HFFc6 (cell line): ENCODE measurements at places on chromosomes 5 and 9. TPM values are rescaled to one million over a fixed set of nuclear protein-coding genes. Genes with fewer than 3 reads are reported as not detected.
A peak's percentile ranks its signal among the peaks of the same experiment; 100 is the strongest.

- peaks cover 21% of the 10 kb centered on the region for H3K27me3 ChIP-seq
- no peaks in the 10 kb centered on the region for H3K4me1 ChIP-seq
- no peak overlapping the region for H3K4me3 ChIP-seq
- no peak overlapping the region for H3K27ac ChIP-seq
- DNase-seq: no peak
Observed at GRCh38 chr9:38240051-38240450, 152.5 kb upstream of the ALDH1B1 start.

- no peak overlapping the region for H3K27ac ChIP-seq
- no peaks in the 10 kb centered on the region for H3K36me3 ChIP-seq
- no peak overlapping the region for H3K4me3 ChIP-seq
- no peaks in the 10 kb centered on the region for H3K4me1 ChIP-seq
Observed at GRCh38 chr9:132365986-132366385, 11.2 kb upstream of the SETX start.

GRCh38 chr5:180389252-180390101, 36.3 kb upstream of the GFPT2 start:
- H3K36me3 ChIP-seq: peaks cover 4% of the 10 kb centered on the region; the same call in 1 of the 2 replicates
- no peak for DNase-seq
- H3K4me1 ChIP-seq: no peaks in the 10 kb centered on the region
- no peak overlapping the region for H3K27ac ChIP-seq
- H3K4me3 ChIP-seq: no peak overlapping the region

DNA sequence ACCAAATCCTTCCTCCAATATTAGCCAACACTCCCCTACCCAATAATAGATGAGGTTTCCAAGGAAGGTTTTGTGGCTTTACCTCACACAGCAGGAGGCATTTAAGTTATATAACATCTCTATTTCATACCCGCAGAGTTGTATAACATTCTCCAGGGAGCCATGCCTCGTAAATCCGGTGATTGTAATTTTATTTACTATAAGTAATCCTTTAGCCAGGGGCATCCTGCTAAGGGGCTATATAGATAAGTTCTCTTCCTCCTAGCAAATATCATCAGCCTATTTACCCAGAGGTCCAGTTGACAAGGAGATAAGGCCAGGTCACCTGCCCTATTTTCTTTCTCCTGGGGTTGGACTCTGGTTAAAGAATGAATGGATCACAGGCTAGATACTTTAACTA, 2051.0 kb downstream of the EFNA5 start:
- H3K36me3 ChIP-seq: no peaks in the 10 kb centered on the region
- no peaks in the 10 kb centered on the region for H3K4me1 ChIP-seq
- DNase-seq: no peak
- H3K27ac ChIP-seq: no peak overlapping the region
- H3K27me3 ChIP-seq: no peaks in the 10 kb centered on the region

- H3K4me3 ChIP-seq: no peak overlapping the region
- no peak for DNase-seq
- no peaks in the 10 kb centered on the region for H3K36me3 ChIP-seq
- peaks cover 50% of the 10 kb centered on the region for H3K27me3 ChIP-seq
Observed at GRCh38 chr5:176881816-176882566, 17.2 kb downstream of the HK3 start.

- no peak overlapping the region for H3K4me3 ChIP-seq
- H3K4me1 ChIP-seq: peaks cover 65% of the 10 kb centered on the region
- no peak for DNase-seq
- H3K27ac ChIP-seq: no peak overlapping the region
- H3K27me3 ChIP-seq: no peaks in the 10 kb centered on the region
Observed at GRCh38 chr9:125850106-125850632, 103.0 kb downstream of the PBX3 start.

DNA sequence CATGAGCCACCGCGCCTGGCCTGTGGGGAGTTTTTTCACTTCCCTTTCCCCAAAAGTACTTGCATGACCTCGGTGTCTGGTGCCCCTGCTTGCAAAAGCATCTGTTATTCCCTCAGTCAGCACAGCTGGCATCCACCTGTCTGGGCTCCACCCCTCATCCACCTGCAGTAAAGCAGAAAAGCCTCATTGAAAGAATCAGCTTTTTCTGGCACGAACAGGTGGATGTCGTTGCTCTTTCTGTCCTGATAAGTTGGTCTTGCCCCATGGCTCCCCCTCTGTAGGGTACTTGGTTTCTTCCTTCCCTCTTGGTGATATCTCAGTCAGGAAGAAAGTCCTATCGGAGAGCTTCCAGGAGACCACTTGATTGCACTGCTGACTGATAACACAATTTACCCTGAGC, 37.4 kb downstream of the WWC1 start:
- no peak overlapping the region for H3K27ac ChIP-seq
- no peaks in the 10 kb centered on the region for H3K36me3 ChIP-seq
- H3K4me1 ChIP-seq: peaks cover 55% of the 10 kb centered on the region

- H3K27me3 ChIP-seq: peaks cover 3% of the 10 kb centered on the region
- H3K36me3 ChIP-seq: peaks cover 9% of the 10 kb centered on the region; the same call in 1 of the 2 replicates
- H3K4me1 ChIP-seq: peaks cover 55% of the 10 kb centered on the region
- no peak overlapping the region for H3K4me3 ChIP-seq
- DNase-seq: no peak
Observed at GRCh38 chr9:124254261-124254682, 3.5 kb upstream of the NEK6 start.

DNA sequence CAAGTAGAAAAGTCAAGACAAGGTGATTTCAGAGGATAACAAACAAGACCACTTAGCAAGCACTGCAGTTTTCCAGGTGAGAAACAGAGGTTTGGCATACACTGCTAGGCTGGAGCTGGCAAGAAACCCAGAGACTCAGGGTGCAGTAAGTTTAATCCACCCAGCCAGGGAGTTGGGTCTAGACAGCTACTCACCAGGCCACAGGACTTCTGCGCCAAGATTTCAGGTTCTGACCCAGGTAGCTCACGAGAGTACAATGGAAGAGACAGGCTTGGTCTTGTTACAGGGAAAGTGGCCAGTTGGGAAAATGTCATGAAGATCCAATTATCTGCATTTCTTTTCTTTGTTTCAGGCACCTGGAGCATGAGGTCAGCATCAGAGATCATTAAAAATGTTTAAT, 9.8 kb downstream of the SMIM23 start:
- H3K4me3 ChIP-seq: no peak overlapping the region
- no peaks in the 10 kb centered on the region for H3K4me1 ChIP-seq
- no peak for DNase-seq
- H3K27me3 ChIP-seq: peaks cover 22% of the 10 kb centered on the region
- H3K27ac ChIP-seq: no peak overlapping the region

GRCh38 chr5:31771500-31771899, 132.6 kb downstream of the PDZD2 start:
- no peak for DNase-seq
- H3K36me3 ChIP-seq: no peaks in the 10 kb centered on the region
- no peak overlapping the region for H3K27ac ChIP-seq
- H3K27me3 ChIP-seq: peaks cover 24% of the 10 kb centered on the region

- DNase-seq: no peak
- no peak overlapping the region for H3K4me3 ChIP-seq
- no peaks in the 10 kb centered on the region for H3K4me1 ChIP-seq
- peaks cover 60% of the 10 kb centered on the region for H3K36me3 ChIP-seq
Observed at GRCh38 chr5:360257-361027, 38.9 kb downstream of the AHRR start.

DNA sequence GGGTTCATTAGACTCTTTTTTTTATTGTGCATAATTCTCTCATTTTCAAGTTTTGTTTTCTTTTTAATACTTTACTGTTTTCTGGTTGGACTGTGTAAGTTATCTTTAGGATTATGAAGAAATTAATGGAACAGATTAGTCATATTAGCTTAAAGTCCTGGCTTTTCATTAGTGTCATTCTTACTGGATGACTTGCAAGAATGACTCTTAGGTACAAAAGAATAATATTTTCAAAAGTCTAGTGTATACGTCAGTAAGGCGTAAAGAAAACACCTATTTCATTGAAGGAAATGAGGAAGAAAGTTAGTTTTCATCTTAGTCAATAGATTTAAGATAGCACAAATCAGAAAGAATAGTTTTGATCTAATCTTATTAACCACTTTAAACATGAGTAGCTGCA, 20.4 kb downstream of the UHRF2 start:
- DNase-seq: peak; percentile 53
- H3K4me1 ChIP-seq: peaks cover 50% of the 10 kb centered on the region
- H3K4me3 ChIP-seq: peak overlapping the region; percentile 34
- H3K27me3 ChIP-seq: peaks cover 2% of the 10 kb centered on the region; the same call in 1 of the 2 replicates
- H3K27ac ChIP-seq: peak overlapping the region; percentile 89
- peaks cover 18% of the 10 kb centered on the region; the same call in 1 of the 2 replicates for H3K36me3 ChIP-seq

DNA sequence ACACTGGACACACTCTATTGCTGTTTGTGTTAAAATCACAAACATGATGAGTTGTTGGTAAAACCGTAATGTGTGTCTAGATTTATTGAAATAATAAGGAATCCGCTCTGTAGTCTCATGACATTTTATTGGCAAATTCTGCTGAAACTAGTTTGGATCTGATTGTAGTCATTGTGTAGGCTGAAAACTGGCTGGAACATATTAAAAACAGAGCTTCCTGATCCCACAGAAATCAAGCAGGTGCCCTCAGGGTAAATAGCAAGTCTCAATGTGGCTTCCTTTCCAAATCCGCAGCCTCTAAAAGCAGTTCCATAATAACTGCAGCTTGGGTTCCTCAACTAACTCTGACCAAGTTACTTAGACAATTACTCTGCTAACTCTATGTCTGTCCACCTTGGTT, 427.5 kb upstream of the KIF2A start:
- H3K27me3 ChIP-seq: peaks cover 3% of the 10 kb centered on the region
- no peak overlapping the region for H3K27ac ChIP-seq
- H3K4me3 ChIP-seq: no peak overlapping the region
- no peaks in the 10 kb centered on the region for H3K36me3 ChIP-seq

DNA sequence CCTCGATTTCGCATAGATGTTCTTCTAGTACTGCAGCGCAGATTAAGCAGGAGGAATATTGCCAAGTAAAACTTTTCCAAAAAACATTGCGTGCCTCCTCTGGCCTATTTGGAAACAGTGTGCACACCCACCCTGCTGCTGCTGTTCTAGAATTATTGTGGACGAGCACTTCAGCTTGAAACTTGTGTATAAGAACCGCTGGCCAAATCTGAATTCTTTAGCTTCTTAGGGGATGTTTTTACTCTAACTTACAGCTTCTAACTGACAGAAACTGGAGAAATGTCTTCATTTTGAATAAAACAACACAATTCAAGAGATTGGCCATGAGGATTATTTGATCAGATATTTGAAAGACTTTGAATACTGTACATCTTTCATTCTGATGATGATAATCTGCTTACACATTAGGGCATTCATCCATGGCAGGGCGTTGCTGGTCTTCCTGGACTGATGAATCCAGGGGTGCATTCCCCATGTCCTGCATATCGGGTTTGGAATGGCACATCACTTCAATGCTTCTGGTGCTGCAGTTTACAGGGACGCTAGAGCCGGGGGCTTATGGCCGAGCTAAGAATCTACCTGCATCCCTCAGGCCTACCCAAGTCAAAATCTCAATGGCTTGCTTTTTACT, 6.5 kb downstream of the ADAMTS16 start:
- H3K27ac ChIP-seq: peak overlapping the region; percentile 85
- no peaks in the 10 kb centered on the region; the same call in 1 of the 2 replicates for H3K27me3 ChIP-seq
- no peaks in the 10 kb centered on the region; the same call in 1 of the 2 replicates for H3K36me3 ChIP-seq
- H3K4me3 ChIP-seq: peak overlapping the region; percentile 83; the same call in 1 of the 2 replicates
- no peak for DNase-seq
- peaks cover 19% of the 10 kb centered on the region for H3K4me1 ChIP-seq

FCN2 gene
- not detected in 3 replicates for total RNA-seq

FCHO2 gene
- total RNA-seq: 16.6 and 20.6 TPM in 2 replicates

GRIN3A gene
- not detected in 3 replicates for total RNA-seq

PDCD1LG2 gene
- 33.6 to 50.9 TPM (median 40.7 TPM) in 3 replicates for total RNA-seq

SOX30 gene
- 0.09 to 0.18 TPM (median 0.18 TPM) in 3 replicates for total RNA-seq
